ENCODE measurements at places on chromosomes 1 and 21.
A peak's percentile ranks its signal among the peaks of the same experiment; 100 is the strongest.

GRCh38 chr1:203717120-203717519, 47.9 kb upstream of the LAX1 start:
- no peak for DNase-seq

GRCh38 chr1:178137238-178137637, 43.3 kb downstream of the RASAL2 start:
- peak; percentile 37 for DNase-seq

- DNase-seq: no peak
Measured at GRCh38 chr1:94743862-94744261, 76.3 kb upstream of the SLC44A3 start.

DNA sequence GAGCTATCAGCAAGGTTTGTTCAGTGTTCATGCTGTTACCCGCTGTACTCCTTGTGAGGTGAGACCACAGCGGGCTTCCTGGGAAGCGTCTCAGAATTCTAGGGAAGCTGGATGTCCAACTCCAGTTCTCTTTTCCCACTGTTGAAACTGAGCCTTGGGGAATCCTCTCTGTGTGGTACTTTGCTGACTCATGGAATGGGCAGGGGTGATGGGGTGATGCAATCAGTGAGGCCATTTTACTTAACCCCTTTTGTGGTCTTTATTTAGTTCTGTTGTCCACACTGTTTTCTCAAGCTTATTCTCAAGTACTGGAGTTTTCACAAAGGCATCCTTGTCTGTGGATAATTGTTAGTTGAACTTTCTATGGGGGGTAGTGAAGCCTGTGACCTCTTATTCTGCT, 42.6 kb downstream of the ACKR1 start:
- DNase-seq: no peak

DNA sequence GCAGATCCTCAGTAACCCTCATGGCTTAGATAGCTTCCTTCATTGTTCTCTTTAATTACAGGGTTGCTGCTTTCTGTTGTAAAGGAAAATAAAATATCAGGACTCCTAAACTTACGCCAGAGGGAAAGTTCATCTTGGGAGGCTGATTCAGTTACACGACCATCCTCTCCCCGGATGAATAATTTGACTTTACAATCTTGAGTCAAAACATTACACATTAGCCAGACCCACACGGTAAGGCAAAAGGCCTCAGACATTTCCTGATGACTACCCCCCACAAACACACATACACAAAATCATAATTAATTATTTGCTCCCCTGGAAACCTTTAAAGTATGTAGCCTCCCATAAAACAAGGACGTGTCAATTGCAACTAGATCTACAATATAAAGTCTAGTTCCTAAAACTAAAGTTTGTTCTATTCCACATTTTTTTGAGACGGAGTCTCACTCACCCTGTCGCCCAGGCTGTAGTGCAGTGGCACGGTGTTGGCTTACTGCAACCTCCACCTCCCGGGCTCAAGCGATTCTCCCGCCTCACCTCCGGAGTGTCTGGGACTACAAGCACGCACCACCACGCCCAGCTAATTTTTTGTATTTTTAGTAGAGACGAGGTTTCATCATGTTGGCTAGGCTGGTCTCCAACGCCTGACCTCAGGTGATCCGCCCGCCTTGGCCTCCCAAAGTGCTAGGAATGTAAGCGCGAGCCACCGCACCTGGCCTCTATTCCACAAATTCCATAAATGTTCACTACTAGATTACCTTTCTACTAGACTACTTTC, 830 bp upstream of the PRDX1 start:
- peak; percentile 41 for DNase-seq

DNA sequence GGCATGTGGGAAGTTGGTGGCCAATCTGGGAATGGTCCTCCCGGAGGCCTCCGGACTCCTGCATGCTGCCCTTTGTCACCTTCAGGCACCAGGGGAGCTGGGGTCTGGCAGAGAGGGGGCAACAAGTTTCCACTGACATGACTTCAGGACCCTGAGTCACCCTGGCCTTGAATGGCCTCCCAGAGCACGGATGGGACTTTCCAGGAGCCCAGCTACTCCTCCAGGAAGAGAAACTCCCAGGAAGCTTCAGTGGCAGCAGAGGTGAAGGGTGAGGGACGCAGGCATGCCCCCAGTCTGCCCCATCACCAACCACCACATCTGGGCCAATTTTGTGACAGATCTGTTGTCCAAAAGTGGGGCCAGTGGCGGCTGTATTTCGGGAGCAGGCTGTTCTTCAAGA, 55.9 kb upstream of the WASF2 start:
- DNase-seq: no peak

DNA sequence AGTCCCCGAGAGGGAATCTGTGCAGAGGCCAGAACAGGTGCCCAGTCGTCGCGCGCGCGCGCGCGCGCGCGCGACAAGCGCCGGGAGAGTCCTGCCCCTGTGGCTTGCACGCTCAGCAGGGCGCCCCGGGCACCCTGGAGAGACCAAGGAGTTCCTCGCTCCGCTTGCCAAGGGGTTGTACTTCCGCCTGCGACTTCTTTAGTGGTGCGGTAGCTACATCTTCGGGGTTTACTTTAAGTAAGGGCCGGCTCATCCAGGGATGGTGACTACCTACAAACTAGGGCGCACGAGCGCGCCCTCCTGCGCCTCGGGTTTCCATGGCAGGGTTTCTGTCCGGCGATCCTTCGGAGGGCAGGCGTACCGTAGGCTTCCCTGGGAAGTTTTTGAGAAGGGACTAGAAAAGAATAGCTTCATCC, 1.4 kb downstream of the LHX4 start:
- DNase-seq: no peak

DNA sequence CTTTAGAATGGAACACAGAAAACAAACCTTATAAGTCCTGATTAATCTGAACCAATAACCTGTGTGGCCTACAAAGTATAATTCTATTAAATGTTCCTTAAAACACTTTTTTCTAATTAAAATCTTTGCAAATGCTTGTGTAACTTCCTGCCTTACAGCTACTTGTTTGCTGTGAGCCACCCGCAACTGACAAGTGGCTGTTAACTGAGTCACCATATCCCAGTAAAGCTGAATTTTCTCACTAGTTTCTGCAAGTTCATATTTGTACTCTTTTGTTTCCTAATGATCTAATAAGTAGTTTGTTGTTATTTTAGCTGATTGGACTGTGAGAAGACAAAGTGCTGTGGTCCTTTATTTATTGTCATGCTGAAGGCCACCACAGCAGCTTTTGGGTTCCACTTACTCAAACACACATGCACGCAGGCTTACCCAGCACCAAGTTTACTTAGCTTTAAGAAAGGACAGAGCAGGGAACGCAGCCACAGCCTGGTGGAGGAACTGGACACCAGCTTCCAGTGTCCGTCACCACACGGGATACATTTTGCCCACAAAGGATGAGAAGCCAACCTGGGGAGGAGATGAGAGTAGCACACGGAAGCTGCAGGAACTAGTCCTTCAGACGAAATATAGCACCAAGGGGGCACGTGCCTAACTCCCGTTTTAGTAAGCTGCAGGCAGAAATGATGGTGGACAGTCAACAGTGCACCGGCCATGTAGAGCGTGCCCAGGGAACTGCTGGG, 47.8 kb downstream of the LCA5L start:
- DNase-seq: no peak

- DNase-seq: peak; percentile 84
Measured at GRCh38 chr1:64043976-64044375, 159.4 kb upstream of the UBE2U start.

- no peak for DNase-seq
Measured at GRCh38 chr1:177973585-177973984, 3.7 kb upstream of the SEC16B start.

- no peak for DNase-seq
Measured at GRCh38 chr1:29777522-29777921, 541.2 kb downstream of the PTPRU start.

- DNase-seq: no peak
Measured at GRCh38 chr1:214917081-214917635, 165.4 kb upstream of the KCNK2 start.

GRCh38 chr1:11738096-11738495, 2.2 kb downstream of the AGTRAP start:
- DNase-seq: no peak

DNA sequence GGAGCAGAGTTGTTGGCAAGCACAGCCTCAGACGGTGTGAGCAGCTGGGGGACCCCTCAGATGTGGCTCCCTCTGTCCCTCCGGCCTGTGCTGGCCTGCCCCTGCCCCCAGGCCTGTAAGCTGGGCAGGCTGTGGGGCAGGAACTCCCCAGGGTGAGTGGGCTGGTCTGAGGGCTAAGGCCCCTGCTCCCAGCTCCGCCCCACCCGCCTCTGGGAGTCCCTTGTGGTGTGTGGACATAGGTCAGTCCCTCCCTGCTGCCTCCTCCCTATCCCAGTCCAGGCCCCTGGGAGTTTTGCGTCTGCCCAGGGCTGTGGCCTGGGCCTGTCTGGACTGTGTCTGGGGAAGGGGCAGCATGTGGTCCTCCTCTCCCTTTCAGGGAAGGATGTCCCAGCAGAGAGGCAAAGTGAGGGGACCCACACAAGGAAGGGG, 3.6 kb upstream of the VWA1 start:
- no peak for DNase-seq

Measured in stromal cell of bone marrow (primary cell).